ENCODE measurements at places on chromosomes 7 and 10. TPM values are rescaled to one million over a fixed set of nuclear protein-coding genes. Genes with fewer than 3 reads are reported as not detected.

The NKX2-3 gene
- total RNA-seq = 4.4 TPM

The MAGI2 gene
- 10.6 TPM for total RNA-seq

DNA sequence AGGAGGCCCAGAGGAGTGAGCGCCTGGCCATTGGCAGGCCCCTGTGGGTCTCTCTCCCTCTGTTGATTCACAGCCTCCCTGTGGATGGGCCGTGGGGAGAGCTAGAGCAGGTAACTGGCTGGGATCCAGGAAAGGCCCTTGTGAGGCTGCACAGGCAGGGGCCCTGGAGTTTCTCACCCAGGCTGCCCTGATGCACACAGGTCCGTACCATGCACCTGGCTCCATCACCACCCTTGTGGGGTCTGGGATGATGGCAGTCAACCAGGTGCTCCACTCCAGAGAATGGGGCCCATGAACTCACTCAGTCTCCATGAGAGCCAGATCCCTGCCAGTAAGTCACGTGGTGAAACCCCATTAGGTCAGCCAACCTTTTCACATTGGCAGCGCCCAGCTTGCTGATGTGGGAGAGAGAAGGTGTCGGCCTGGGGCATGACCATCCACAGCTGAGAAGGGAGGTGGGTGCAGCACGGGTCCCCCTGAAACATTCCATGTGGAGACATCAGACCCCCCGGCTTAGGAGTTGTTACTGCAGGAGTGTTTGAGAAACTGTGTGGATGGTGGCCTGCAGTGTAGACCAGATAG lies 320.8 kb downstream of the ADARB2 start:
- DNase-seq = no peak

The CHST12 gene
- 26.8 TPM for total RNA-seq

DNA sequence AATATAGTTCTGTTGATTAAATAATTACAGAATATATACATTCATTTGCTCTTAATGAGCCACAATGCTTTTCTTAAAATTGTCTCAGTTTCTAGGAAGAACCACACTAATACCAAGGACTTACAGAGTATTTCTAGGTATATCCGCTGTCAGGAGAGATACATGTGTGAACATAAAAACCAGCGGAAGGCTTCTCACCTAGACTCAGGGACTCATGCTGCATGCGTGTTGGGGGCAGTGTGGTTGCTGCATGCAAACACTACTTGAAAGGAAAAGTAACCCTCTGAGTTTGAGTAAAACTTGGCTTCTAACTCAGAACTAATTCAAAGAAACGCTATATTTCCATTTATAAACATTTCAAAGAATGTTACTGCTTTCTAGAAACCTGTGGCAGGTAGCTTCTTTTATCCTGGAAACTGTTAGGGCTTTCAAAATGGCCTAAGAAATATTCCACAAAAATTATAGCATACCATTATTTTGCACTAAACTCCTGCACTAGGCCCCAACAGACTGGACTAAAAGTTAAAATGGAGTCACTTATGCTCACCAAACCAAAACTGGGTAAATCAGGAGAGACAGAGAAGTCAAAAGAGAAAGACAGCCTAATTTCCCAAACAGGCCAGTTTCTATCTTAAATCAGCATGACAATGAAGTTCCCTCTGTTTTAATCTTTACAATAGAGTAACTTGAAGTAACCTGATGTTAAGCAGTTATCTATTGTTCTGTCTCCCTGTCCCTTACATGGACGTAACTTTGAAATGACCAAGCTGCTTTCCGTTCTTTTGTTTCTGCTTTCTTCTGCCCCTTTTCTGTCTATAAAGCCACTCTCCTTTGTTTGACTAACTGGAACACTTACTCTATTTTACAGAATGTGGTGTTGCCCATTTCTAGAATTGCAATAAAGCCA lies 95.2 kb upstream of the FAM133B start:
- DNase-seq = no peak

GRCh38 chr10:44651834-44652233 lies 259.3 kb upstream of the TMEM72 start:
- no peak for DNase-seq

The JAZF1 gene
- 28.1 TPM for total RNA-seq

DNA sequence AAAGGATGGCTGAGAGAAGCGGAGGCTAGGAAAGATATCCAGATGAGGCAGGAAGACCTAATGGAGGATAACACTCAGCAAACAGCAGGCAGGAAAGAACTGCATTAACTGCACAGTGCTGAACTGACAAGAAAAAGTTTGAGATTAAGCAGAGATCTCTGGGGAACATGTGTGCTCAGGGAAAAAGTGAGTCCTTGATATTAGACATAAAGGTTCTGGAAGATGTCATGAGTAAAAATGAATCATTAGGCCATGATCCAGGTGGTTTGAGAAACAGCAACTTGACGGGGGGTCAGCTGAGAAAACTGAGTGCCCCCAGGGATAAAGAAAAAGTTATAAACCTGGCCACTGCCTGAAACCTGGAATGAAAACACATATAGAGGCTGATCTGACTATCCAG lies 27.3 kb upstream of the ANK3 start:
- DNase-seq = no peak
